ENCODE measurements at places on chromosomes 2 and 18. TPM values are rescaled to one million over a fixed set of nuclear protein-coding genes. Genes with fewer than 3 reads are reported as not detected.

The FN1 gene
- polyA plus RNA-seq = 430 TPM

The CPLX4 gene
- 0.27 TPM for polyA plus RNA-seq

The SKOR2 gene
- 5.2 TPM for polyA plus RNA-seq

The AFTPH gene
- 48.3 TPM for polyA plus RNA-seq

The DSG4 gene
- not detected for polyA plus RNA-seq

The HAAO gene
- polyA plus RNA-seq = 9.7 TPM

The CDH7 gene
- 15.0 TPM for polyA plus RNA-seq

The REG3G gene
- not detected for polyA plus RNA-seq

The GPR45 gene
- 3.5 TPM for polyA plus RNA-seq

The UPP2 gene
- 1.5 TPM for polyA plus RNA-seq

The TANC1 gene
- 23.0 TPM for polyA plus RNA-seq

The IL1B gene
- polyA plus RNA-seq = 1.7 TPM

The RESP18 gene
- 6.6 TPM for polyA plus RNA-seq

The C1GALT1C1L gene
- polyA plus RNA-seq = 1.8 TPM

The IL37 gene
- polyA plus RNA-seq = not detected

The GDF7 gene
- 0.74 TPM for polyA plus RNA-seq

The ABHD1 gene
- 2.5 TPM for polyA plus RNA-seq

The LOXHD1 gene
- polyA plus RNA-seq = 0.14 TPM

The C1QL2 gene
- 0.74 TPM for polyA plus RNA-seq

The RAB17 gene
- 2.7 TPM for polyA plus RNA-seq

The NAB1 gene
- polyA plus RNA-seq = 35.8 TPM

The UGT1A4 gene
- not detected for polyA plus RNA-seq

The PLCL1 gene
- polyA plus RNA-seq = 9.5 TPM

The TSPYL6 gene
- 0.14 TPM for polyA plus RNA-seq

The ALPG gene
- 0.09 TPM for polyA plus RNA-seq

The COL4A4 gene
- 1.4 TPM for polyA plus RNA-seq

The OTOS gene
- polyA plus RNA-seq = 0.39 TPM

The PID1 gene
- 60.4 TPM for polyA plus RNA-seq

The SPP2 gene
- polyA plus RNA-seq = 0.51 TPM

The AQP12A gene
- not detected for polyA plus RNA-seq

The NCKAP1 gene
- polyA plus RNA-seq = 136 TPM

The COLEC11 gene
- polyA plus RNA-seq = 2.1 TPM

The NAT8 gene
- polyA plus RNA-seq = 1.00 TPM

The SNORC gene
- 10.8 TPM for polyA plus RNA-seq

The MPPE1 gene
- polyA plus RNA-seq = 73.1 TPM

The VIT gene
- polyA plus RNA-seq = 1.3 TPM

The PRSS56 gene
- polyA plus RNA-seq = 5.8 TPM

The PROKR1 gene
- polyA plus RNA-seq = 5.0 TPM

The CYP27C1 gene
- 4.8 TPM for polyA plus RNA-seq

The DNAH7 gene
- polyA plus RNA-seq = 16.1 TPM

The MAL gene
- polyA plus RNA-seq = 17.6 TPM

The APOB gene
- 0.27 TPM for polyA plus RNA-seq

The ANKRD30BL gene
- polyA plus RNA-seq = 4.6 TPM

Measured in spinal cord (tissue), 10 donors.